Frontal cortex (tissue), 4 donors: ENCODE measurements at places on chromosomes 16 and 17. TPM values are rescaled to one million over a fixed set of nuclear protein-coding genes. Genes with fewer than 3 reads are reported as not detected.

DNA sequence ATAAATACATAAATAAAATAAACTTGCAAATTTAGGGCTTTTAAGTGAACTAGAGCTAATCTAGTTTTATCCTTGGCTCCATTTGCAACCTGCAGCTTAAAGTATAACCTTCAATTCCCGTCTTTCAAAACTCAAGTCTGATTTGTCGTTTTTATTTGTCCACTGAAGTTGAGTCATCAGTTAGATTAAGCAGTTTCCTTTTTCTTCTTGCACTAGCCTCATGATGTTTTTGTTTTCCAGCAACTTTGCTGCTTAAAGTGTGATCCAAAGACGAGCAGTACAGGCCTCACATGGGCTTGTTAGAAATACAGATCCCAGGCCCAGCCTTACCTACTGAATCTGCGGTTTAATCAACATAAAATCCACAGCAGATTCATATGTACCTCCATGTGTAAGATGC, 13.8 kb downstream of the ARSG start:
- no peak for DNase-seq

DNA sequence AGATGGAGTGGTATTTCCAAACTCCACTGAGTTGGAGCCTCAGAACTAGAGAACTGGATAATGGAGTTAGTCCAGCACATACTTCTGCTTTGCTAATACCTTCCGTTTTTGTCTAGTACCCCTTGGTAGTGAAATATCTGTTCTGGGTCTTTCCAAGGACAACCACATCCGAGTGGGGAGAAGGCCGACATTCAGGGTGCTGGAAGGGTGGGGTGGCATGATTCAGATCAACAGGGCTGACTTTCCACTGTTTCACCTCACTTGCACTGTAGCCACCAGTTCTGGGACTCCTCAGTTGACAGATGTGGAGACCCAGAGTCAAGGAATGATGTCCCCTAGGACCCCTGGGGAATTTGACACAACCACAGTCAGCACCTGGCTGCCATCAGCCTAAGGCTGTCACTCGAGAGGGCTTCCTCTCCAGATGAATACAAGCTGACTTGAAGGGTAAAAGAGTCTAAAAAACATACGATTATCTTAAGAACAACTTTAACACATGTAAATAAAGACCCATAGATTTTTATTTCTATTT, 84.8 kb upstream of the HNF1B start:
- DNase-seq, result no peak

GRCh38 chr16:885391-885790, 84.9 kb upstream of the GNG13 start:
- no peak for DNase-seq

OR1A1 gene
- not detected for total RNA-seq

GRCh38 chr16:85413691-85414663, 199.1 kb upstream of the GSE1 start:
- no peak for DNase-seq

ETV4 gene
- total RNA-seq, result 0.41 TPM

GRCh38 chr16:64919141-64919540, 202.7 kb downstream of the CDH11 start:
- no peak for DNase-seq
